ENCODE measurements at places on chromosomes 11 and 22. TPM values are rescaled to one million over a fixed set of nuclear protein-coding genes. Genes with fewer than 3 reads are reported as not detected.

MPZL3 gene
- 1.8 TPM for total RNA-seq

KLHL35 gene
- total RNA-seq, result 0.48 TPM

DNA sequence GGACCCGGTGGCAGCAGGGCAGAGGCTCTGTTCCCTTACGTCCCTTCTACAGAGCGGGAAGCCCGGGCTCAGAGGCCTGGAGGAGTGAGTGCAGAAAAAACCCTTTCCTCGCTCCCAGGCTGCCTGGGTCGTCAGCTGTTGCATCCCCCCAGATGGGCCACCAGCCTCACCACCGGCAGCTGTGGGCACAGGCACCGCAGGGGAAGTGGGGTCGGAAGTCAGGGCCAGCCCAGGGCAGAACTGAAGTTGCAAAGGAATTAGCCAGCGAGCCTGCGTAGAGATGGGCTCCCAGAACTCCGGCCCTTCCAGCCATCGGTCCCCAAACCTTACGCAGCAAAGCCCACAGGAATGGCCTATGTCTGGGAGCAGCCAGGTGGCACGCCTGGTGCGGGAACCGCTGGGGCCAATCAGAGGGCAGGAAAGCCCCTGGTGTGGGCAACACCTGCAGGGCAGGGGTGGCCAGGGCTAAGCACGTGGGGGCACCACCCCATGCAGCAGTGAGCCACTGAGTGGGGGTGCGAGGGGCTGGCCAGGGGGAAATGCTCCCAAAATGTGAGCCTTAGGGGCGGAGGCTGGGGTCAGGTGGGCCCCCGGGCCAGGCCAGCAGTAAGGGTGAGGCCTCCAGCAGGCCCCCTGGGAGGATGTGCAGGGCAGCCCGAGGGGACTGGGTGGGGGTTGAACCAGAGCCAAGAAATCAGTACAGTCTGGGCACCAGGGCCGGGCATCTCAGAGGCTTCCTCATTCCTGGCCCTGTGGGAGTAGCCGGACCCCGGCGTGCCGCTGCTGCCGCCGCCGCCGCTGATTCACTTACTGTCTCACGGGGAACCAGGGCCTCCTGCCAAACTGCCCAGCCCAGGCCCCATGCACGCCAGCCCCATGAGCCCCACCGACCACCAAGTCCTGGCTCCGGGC lies 58.2 kb downstream of the WNT7B start:
- no peak for DNase-seq

DNA sequence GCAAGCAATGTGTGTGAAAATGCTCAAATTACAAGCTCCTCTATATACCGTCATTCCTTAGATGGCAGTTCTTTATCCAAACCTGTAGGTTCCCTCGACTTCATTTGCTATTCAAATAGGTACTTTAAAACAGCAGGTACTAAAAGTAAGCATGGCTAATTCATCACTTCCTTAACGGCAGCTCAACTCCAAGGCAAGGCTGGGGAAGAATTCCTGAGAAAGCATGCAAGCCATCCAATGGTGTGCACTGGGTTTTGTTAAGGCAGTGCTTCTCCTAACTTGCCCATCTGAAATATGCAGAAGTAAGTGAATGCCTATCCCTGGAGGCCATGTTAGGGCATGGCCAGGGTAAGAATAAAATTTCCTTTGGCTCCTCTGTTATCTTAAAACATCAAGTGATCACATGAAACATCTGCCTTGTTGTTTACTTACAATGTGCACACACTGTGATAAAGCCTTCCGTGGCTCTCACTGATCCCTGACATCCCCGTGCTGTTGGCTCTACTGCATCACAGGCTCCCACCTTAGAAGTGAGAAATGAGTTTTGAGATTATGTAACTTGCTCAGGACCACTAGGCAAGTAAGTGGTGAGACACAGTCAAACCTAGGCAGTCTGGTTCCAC lies 52.1 kb downstream of the SMCO4 start:
- no peak for DNase-seq

- DNase-seq, result no peak
Measured at GRCh38 chr11:76598426-76598839, 72.1 kb downstream of the LRRC32 start.

- peak; percentile 84 for DNase-seq
Measured at GRCh38 chr22:20021196-20022181, 579 bp downstream of the TANGO2 start.

- DNase-seq, result no peak
Measured at GRCh38 chr22:39503630-39504029, 1.5 kb downstream of the MIEF1 start.

Measured in Right ventricle myocardium superior (tissue), 1 donor.